Stimulated activated CD8-positive, alpha-beta memory T cell treated with anti-CD3 and anti-CD28 coated beads, Interleukin-4, amount 100 ng/mL, for 1 hour (primary cell): ENCODE measurements at places on chromosomes 11 and 22.

- DNase-seq = no peak
These were observed 57.7 kb downstream of the CABIN1 start for GRCh38 chr22:24068717-24069297.

DNA sequence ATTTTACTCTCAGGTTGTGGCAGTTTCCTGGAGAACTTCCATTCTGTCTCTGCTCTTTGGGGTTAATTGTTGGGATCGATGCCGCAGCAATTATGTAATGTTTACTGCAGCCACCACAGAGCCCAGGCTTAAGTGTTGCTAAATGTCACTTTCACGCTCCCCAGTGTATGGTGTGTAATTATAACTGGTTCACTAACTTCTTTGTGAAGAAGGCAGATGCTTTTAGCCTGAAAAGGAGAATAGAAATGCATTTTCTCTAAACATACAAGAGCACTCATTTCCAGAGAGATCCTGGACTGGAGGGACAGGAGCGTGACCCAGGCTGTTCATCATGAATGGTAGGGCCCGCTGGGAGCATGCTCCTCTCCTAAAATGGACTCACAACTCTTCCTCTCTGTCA lies 132.2 kb upstream of the PLET1 start:
- no peak for DNase-seq

- no peak for DNase-seq
These were observed 21.0 kb downstream of the WEE1 start for GRCh38 chr11:9594267-9595046.

GRCh38 chr11:48142889-48143288 lies 73.7 kb upstream of the OR4B1 start:
- no peak for DNase-seq

DNA sequence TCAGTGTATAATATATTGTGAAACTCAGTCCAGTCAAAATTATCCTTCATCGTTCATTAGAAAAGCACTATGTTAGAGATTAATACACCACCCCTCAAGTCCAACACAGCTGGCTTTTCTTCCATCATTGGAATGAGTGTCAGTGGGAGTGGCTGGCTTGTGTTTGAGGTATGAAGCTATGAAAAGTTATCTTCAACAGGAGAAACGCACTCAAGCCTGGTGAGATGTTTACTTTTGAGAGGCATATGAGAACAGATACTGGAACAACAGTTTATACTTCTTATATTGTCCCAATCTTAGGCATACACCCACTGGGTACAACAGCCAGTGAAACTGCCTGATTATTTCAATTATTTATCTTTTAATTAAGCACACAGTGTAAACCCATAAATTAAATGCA lies 34.3 kb downstream of the PLEKHB1 start:
- DNase-seq = no peak

- no peak for DNase-seq
These were observed 6.9 kb downstream of the TST start for GRCh38 chr22:37012262-37012904.

DNA sequence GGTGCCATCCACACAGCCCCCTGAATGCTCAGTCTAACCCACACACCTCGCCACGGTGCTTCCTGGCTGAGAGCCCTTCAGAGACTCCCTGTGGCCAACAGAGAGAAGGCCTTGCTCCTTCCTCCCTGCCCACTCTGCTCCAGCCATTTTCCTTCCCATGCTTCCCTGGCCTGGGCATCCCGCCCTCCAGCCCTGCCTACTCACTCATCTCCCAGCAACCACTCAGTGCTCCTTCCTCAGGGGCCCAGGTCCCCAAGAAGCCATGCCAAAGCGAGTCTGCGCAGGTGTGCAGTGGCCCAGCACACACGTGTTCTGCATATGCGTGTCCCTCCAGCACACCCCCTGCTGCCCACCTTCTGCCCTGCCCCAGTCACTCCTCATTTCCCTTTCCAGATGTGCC lies 56.4 kb downstream of the NECTIN1 start:
- no peak for DNase-seq

- DNase-seq = no peak
These were observed 54.0 kb upstream of the PITPNB start for GRCh38 chr22:27972732-27973698.

DNA sequence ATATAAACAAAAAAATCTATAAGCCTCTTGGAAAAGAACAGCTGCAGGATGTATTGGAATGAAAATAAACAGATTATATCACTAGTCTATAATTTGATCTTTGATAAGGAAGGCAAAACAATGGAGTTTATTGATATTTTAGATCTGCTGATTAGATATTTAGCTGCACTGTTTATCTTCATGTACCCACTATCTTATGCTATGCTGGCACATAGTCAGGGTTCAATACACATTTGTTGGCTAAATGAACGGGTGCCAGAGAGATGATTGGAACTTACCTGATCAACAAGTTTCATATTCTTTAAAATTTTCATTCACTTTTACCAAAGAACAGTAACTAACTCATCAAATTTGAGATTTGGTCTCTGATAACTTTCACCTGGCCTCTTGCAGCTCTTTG lies 26.9 kb downstream of the MMP20 start:
- no peak for DNase-seq

DNA sequence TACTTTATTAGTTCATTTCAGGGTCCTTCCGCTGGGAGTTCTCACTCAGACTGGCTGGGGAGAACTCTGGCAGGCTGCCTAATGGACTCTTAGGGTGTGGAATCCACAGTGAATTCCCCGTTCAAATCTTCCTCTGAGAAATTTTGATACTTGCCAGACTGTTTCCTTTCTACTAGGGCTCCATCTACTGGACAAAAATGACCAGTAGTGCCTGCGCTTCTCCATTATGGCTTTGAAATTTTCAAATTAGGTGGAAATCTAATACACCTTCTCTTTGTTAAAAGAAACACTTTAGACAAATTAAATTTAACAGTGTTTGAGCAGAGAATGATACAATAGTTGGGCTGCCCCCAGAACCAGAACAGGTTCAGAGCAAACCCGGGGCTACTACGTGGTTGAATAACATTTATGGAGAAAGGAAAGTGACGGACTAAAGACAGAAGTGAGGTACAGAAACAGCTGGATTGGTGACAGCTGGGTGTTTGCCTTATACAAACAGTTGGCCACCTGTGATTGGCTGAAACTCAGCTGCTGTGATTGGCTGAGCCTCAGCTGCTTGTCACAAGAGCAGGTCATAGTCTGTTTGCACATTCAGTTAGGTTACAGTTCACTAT lies 52.9 kb upstream of the FDX1 start:
- DNase-seq = no peak

DNA sequence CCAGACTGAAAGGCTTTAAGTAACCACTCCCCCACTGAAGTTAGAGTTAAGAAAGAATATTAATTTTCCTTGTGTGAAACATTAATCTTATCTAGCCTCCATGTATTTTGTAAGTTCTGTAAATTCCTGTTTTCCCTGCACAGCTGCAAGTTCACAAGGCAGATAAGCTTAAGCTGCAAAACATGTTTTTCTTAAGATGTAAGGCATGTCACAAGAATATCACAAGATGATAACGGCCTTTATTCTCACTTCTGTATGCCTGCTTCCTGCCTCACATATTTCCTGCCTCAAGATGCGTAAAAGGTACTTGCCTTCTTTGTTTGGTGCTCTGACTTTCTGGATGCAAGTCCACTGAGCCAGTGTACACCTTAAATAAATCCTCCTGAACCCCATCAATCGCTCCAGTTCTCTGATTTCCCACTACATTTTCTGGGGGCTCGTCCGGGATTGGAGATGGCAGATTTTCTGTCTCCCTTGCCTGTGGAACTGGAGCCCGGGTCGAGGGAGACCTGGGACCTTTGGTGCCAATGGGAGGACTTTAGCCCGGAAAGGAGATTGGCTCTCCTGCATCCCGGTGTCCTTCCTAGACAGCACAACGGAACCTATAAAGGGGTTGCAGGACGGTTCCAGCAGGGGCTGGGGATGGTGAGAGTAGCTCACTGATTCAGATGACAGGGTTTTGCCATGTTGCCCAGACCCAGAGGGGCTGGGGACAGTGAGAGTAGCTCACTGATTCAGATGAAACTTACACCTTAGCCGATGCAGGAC lies 30.2 kb downstream of the PPARA start:
- no peak for DNase-seq

DNA sequence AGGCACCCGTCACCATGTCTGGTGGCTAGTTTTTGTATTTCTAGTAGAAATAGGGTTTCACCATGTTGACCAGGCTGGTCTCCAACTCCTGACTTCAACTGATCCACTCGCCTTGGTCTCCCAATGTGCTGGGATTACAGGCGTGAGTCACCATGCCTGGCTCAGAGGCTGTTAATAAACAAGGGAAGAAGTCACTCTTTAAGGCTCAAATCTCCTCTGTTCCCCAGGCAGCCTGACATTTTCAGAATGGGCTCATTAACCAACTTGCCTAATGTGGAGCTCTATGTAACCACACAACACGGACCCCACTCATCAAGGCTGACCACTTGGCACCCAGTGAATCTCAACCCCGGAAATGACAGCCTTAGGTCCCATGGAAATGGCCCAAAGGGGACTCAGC lies 24.1 kb downstream of the APOL3 start:
- DNase-seq = no peak

DNA sequence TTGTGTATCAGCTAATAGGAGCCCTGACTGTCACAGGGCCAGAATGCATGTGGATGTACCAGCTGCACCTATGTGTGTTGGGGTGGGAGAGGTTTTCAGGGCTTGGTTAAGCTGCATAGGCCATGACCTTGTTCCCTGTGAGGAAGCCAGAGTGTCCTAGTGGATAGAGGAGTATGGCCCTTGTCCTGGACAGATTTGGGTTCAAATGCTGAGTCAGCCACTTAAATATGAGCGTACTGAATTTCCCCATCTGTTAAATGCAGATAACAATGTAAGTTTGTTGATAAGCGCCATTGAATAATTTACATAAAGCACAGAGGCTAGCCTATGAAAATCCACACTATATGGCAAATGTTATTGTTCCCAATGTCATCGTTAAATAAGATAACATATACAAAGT lies 74.4 kb downstream of the PANX1 start:
- DNase-seq = no peak

DNA sequence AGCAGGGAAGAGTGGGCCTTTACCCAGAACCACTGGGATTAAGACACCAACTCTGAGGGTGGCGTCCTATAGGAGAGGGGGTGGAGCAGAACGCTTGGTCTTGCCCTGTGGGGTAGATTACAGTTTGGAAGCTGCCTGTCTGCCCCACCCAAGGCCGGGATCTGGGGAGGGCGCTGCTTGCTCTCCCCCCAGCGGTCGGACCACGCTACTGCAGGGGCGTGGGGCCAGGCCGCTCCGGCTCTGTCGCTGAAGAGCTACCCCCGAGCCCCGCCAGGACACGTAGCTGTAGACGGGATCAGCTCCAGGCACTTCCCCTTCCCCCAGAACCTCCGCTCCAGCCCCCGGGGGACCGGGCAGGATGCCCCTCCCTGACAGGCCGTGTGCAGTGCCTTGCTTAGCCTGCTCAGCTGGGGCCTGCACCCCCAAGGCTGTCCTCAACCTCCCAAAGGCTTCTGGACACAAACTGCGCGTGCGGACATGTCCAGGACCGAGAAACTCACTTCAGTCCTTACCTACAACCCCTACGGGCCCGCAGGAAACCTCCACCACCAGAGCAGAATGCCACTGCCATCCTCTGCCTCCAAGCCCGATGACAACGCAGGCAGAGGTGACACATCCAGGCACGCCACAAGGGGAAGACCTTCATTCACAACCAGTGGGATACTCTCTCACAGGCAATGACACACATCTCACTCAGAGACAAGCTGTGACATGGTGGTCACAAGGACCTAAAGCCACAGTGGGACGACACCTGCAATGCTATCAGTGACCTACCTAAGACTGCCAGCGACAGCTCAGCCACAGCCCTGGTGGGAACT lies 3.6 kb downstream of the AHNAK start:
- no peak for DNase-seq

DNA sequence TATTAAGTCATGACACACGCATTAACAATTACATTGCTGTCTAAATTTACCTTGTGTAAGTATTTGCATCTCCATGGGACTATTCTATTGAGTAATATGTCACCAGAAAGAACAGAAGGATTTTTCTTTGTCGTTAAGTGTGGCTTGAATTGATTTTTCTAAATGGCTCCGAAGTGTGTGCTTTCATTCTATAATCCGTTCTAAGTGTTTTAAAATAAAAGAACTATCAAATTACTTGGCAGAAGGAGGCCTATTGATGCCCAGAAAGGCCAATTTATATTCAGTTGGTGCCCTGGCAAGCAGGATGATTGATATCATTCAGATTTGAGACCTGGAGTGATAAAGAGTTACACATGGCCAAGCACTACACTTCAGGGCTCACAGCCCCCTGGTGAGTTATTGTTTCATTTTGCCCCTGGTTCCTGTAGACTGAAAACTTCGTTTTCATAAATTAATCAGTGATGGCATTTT lies 538.9 kb upstream of the ANO5 start:
- DNase-seq = no peak

DNA sequence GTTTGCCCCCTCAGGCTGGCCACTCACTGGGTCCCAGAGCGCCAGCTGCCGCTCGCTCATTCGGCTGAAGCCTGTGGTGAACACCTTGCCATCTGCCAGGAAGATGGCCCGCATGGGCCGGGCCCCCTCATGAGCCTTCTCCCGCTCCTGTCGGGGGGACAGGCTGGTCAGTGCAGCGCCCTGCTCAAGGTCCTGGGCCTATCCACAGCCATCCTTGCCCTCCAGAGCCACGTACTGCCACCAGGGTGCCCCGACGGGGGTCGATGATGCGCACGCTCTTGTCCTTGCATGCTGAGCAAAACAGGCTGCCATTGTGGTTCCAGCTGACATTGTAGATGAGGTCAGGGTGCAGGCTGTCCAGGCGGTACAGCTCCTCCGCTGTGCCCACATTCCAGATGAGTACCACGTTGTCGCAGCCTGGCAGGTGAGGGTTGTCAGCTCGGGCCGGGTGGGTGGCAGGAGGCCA lies 2.1 kb downstream of the CORO1B start:
- DNase-seq = no peak

DNA sequence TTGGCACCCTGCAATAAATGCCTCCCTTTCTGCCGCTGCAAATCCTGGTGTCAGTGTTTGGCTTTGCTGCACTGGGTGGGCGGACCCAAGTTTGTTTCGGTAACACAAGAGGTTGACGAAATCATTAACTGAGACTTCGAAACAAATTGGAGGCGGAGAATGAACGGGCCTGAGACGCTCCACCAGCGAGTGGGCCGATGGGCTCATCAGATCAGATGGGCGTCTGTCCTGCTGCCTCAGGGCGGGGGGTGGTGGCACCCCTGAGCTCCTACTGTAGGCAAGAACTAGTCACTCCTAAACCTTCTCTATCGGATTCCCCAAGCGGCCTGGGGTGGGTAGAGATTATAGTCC lies 918 bp upstream of the CAPN5 start:
- no peak for DNase-seq
